ENCODE measurements at places on chromosomes 12 and 14.

DNA sequence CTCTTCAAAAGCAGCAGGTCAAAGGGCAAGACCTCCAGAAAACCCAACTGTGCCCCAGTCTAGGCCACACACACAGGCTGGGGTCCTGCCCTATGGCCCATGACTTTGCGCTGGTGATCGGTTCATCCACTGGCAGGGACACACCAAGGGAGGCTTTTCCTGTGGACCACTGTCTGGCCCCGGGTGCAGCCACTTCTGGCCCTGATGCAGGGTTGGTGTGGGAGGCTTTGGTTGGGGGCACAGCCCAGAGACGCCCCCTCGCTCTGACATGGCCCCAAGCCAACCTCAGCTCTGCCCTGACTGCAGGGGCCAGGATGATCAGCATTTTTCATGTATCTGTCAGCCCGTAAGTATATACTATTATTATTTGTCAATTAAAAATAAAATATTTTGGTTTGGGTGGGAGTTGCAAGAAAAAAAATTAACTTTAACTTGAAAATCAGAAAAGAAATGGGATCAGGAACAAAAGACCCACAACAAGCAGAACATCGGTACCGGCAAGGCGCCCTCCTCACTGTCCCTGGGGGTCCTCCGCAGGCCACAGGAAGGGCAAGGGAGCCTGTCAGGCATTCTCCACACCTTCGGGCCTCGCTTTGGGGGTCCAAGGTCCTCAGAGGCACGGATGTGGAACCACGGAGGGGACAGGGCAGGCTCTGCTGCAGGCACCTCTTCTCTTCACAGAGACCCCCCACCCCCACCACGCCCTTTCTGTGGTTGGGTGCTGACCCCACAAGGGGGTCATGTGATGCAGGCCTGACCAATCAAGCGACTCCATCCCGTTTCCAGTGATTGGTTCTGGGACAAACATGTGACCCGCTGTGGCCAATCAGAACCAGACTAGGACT, 181.5 kb upstream of the SFSWAP start:
- no peak for DNase-seq

- DNase-seq = no peak
These were observed 201.2 kb downstream of the DPF3 start for GRCh38 chr14:72692696-72693095.

DNA sequence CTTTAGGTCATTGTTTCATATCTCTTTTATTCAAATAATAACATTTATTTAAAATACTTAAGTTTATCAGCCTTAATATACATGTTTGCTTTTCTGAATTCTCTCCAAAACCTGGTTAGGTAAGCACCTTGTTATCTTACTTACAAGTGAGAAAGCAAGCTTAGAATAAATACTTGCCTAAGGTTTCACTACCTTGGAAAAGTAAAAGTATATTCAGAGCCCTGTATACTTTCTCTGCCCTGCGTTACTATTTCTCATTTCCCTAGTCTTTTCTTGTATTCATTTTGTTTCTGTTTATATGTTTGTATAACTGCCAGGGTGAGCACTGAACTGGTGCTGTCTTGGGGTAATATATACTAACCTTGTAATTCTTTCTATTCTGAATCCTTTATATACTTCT, 21.5 kb downstream of the METAP2 start:
- DNase-seq = no peak

GRCh38 chr12:991350-992333, 619 bp downstream of the ERC1 start:
- DNase-seq = peak; percentile 31

- DNase-seq = no peak
These were observed 382.6 kb downstream of the SNAPC1 start for GRCh38 chr14:62144863-62145262.

DNA sequence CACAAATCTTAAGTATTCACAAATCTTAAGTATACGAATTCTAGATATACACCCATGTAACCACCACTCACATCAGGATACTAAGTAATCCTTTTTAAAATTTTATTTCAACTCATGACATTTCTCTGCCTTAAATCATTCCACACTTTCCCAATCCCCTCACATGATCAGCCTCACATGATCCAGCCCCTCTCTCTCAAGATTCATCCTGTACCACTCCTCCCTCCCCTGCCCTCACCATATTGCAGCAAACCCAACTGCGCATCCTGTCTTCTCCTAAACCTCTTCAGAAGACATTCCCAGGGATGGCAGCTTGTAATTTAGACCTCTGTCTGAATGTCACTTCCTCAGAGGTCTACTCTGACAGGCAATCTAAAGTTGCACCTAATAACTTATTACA, 1.7 kb upstream of the EIF4B start:
- DNase-seq = no peak

- no peak for DNase-seq
These were observed 59.0 kb upstream of the ARID2 start for GRCh38 chr12:45670346-45671065.

DNA sequence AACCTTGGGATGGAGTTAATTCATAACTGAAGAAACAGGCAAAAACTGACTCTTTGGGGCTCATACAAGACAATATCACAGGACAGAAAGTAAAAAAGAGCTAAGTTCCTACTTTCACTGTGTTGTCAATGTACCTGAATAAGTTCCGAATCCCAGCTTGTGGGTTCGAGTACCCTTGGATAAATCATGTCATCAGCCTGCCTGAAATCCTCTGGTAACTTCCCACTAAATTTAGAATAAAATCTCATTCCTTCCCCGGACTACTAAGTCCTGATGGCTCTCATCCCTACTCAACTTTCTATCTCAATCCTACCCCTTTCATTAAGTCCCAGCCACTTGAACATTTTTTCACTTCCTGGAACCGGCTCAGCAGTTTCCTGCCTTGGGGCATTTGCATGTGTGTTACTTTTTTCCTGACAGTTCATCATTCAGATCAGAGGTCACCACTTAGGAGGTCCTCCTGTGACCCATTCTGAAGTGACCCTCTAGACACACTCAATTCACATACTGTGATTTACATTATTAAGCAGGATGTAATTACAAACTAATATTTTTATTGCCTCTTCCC, 12.7 kb downstream of the ERP29 start:
- no peak for DNase-seq

Measured in activated CD8-positive, alpha-beta memory T cell treated with anti-CD3 and anti-CD28 coated beads for 4 hours (primary cell).